Hematopoietic multipotent progenitor cell treated with erythropoietin and hydrocortisone succinate and interleukin-3 and kit ligand, for 4 days (in vitro differentiated cells): ENCODE measurements at places on chromosomes 2 and 18.

DNA sequence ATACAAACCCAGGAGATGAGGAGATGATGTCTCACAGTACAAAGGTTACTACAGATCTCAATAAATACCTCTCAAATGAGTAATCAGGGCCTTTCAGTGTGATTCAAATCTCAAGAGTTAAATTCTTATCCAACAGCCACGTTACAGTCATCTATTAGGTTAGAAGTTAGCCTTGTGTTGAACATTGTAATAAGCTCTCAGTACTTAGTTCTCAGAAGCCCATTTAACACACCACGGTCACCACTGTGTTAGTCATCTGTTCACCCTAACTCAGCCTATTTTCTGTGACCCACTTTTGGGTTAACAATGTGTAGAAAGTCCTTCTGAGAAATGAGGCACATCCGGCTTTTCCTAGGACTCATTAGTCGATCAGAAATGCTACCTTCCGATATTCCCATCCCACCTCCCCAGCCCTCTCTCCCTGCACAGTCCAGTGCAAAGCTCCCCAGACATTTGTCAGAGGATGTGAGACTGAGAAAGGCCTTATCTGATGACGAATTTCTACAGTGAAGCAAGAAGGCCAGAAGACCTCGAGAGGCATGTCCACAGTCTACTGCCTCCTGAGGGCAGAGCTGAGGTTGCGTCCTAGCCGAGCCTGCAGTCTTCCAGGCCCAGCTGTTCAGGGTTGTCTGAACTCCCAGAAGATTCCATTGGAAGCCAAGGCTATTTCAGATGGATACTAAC, 92.6 kb downstream of the ACTR2 start:
- DNase-seq: peak; percentile 33

GRCh38 chr2:237601453-237602116, 11.1 kb upstream of the RAB17 start:
- no peak for DNase-seq

DNA sequence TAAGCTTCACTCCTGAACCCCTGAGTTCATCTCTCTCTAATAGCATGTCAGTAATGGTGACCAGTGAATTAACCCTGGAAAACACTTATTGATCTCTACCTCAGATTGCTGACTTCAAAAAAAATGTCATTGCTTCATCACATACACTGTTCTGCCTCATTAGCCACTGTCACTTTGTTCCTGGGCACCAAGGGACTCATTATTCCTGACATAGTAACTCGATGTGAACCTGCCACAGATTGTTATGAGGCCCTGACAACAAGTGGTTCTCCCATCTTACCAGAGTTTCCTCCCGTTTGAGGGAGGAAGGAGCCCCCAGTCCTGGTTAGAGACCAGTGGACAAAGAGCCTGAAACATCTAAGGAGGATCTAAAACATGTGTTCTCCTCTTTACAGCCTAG, 403.3 kb upstream of the SMIM21 start:
- DNase-seq: no peak

- no peak for DNase-seq
Measured at GRCh38 chr2:10915236-10915635, 3.5 kb downstream of the KCNF1 start.

- no peak for DNase-seq
Measured at GRCh38 chr2:159078443-159078842, 110.0 kb downstream of the TANC1 start.
